Activated CD4-positive, alpha-beta T cell treated with anti-CD3 and anti-CD28 coated beads for 36 hours (primary cell): ENCODE measurements at places on chromosomes 2 and 18. TPM values are rescaled to one million over a fixed set of nuclear protein-coding genes. Genes with fewer than 3 reads are reported as not detected.
A peak's percentile ranks its signal among the peaks of the same experiment; 100 is the strongest.

GRCh38 chr2:25354116-25354515 is 12.4 kb upstream of the DNMT3A start:
- H3K4me1 ChIP-seq = peaks cover 14% of the 10 kb centered on the region
- DNase-seq = no peak
- H3K27me3 ChIP-seq = peaks cover 2% of the 10 kb centered on the region
- H3K27ac ChIP-seq = no peak overlapping the region

The BCL11A gene
- 0.57 TPM for total RNA-seq

DNA sequence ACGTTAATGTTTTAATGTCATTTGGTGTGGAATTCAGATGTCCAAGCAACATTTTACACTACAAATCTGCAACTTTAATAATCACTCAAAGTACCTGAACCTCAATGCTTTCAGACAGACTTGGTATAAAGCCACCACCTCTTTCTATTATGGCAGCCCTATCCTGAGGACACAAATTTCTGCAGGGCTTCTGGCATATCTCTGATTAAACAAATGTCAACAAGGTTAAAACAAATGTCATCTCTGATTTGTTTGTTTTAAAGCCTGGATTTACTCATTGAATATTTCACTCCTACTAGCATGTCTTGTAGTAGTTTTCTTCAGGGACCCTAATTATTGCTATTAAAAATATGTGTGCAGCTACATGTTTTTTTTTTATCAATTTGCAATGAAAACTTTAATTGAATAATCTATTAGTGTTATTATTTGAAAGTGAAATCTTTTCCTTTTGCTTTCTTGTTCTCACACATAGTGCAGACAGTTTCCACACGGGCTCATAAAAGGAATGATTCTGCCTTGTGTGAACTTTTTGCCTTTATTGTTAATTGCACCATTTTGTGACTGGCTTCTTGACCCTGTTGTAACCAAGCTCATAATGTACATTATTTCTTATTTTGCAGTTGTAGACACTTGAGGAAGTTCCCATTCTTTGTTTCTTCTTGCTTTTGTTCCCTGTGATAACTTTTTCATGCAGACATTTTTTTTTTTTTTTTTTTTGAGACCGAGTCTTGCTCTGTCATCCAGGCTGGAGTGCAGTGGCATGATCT is 30.1 kb downstream of the IL37 start:
- H3K36me3 ChIP-seq = no peaks in the 10 kb centered on the region
- no peaks in the 10 kb centered on the region for H3K27me3 ChIP-seq
- no peak overlapping the region for H3K27ac ChIP-seq
- no peak overlapping the region for H3K4me3 ChIP-seq
- DNase-seq = no peak
- no peaks in the 10 kb centered on the region for H3K4me1 ChIP-seq

DNA sequence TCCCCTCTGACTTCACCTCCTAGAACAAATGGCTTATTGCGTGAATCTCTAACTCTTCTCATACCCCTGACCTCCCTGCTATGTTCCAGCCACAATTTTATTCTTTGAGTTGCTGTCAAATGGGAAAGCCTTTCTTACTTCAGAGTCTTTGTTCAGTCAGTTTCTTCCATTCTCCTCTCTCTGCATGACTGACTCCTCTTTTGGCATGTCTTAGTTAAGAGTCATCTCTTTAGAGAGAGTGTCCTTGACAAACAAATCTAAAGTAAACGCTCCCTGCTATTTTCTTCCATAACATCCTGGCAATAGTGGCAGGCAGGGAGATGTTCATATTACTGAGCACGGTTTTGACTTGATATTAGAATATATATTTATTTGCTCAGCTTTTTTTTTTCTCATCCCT is 170.7 kb upstream of the ERBB4 start:
- no peaks in the 10 kb centered on the region for H3K27me3 ChIP-seq
- H3K4me3 ChIP-seq = no peak overlapping the region
- H3K27ac ChIP-seq = no peak overlapping the region
- no peaks in the 10 kb centered on the region for H3K36me3 ChIP-seq

The CLIP4 gene
- 19.5 TPM for total RNA-seq

- H3K27ac ChIP-seq = peak overlapping the region; percentile 62
- H3K4me1 ChIP-seq = peaks cover 24% of the 10 kb centered on the region
- peak; percentile 63 for DNase-seq
- H3K36me3 ChIP-seq = no peaks in the 10 kb centered on the region
Observed at GRCh38 chr2:157245846-157246764, 11.4 kb upstream of the GALNT5 start.

GRCh38 chr2:7773362-7774360 is 856.4 kb downstream of the RNF144A start:
- peaks cover 3% of the 10 kb centered on the region for H3K27me3 ChIP-seq
- DNase-seq = peak; percentile 66
- peak overlapping the region; percentile 64 for H3K27ac ChIP-seq
- peaks cover 28% of the 10 kb centered on the region for H3K4me1 ChIP-seq
- no peaks in the 10 kb centered on the region for H3K36me3 ChIP-seq
- peak overlapping the region; percentile 11 for H3K4me3 ChIP-seq

GRCh38 chr2:66438891-66439811 is 4.2 kb downstream of the MEIS1 start:
- no peak for DNase-seq
- peaks cover 25% of the 10 kb centered on the region for H3K4me1 ChIP-seq
- no peaks in the 10 kb centered on the region for H3K36me3 ChIP-seq
- H3K27me3 ChIP-seq = peaks cover 63% of the 10 kb centered on the region
- H3K4me3 ChIP-seq = no peak overlapping the region

DNA sequence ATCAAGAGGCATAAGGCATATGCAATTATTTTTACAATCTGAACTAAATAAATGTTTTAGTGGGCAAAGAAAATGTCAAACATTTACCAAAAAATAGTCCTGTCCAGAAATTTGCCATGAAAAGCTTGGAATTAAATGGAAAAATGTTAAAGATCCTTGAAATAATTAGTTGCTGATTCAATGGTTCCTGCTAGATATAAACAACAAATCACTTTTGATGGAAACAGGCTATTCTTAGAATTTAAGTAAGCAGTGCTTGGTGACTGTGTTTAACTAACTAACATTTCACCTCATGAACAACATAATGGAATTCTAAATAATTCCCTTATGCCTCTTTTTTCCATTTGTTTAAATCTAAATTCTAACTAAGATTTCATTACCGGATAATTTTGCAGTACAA is 3.9 kb downstream of the RND3 start:
- H3K4me3 ChIP-seq = no peak overlapping the region
- peaks cover 10% of the 10 kb centered on the region for H3K4me1 ChIP-seq
- DNase-seq = no peak
- H3K36me3 ChIP-seq = no peaks in the 10 kb centered on the region
- no peak overlapping the region for H3K27ac ChIP-seq

DNA sequence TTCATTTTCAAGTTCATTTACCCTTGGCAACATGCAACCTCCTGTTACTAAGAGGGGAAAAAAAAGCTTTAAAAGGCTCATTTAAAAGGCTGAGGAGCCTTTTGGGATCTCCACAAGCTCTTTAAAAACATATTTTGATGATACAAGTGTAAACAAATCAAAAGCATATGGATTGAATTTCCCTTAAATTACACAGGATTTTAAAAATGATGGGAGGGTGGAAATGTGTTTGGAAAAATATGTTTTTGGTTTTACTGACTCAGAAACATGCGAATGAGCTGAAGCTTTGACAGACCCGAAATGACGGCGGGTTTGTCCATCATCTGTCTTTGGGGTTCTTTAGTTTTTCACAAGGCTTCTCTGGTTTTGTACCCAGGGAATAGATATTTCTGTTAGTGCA is 180.6 kb upstream of the CCDC68 start:
- H3K36me3 ChIP-seq = no peaks in the 10 kb centered on the region
- H3K4me3 ChIP-seq = no peak overlapping the region
- no peaks in the 10 kb centered on the region for H3K27me3 ChIP-seq
- H3K4me1 ChIP-seq = no peaks in the 10 kb centered on the region
- no peak for DNase-seq

DNA sequence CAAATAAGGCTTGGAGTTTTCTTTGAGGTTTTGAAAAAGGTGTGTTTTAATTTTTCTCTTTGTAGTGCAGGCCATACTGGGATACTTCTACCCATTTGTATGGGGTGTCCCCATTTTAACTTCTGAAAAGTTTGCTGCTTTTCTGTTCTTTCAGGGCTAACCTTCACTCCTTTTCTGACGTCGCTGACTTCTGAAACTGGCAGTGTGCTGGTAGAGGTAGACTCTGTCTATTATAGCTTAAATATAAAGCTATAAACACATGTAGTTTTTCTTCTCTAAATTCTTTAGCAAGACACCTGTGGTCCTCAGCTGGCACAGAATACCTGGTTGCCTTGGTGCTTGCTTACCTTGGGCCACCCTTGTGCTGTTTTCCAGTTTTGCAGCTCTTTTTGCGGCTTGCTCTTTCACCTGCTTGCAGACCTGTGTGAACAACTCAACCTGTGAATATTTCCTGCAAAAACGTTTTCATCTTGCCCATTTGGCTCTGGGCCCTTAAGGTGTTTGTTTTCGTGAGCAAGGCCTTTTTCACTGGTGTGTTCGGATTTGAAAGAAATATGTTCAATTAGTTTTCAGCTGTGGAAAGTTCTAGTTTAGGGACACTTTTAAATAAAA is 42.2 kb downstream of the PHLPP1 start:
- no peaks in the 10 kb centered on the region for H3K4me1 ChIP-seq
- no peak overlapping the region for H3K27ac ChIP-seq
- H3K27me3 ChIP-seq = no peaks in the 10 kb centered on the region
- H3K4me3 ChIP-seq = no peak overlapping the region

- H3K36me3 ChIP-seq = no peaks in the 10 kb centered on the region
- peaks cover 3% of the 10 kb centered on the region for H3K27me3 ChIP-seq
- no peak overlapping the region for H3K4me3 ChIP-seq
- no peak for DNase-seq
- H3K4me1 ChIP-seq = peaks cover 25% of the 10 kb centered on the region
Observed at GRCh38 chr2:65353927-65354326, 78.5 kb downstream of the SPRED2 start.

DNA sequence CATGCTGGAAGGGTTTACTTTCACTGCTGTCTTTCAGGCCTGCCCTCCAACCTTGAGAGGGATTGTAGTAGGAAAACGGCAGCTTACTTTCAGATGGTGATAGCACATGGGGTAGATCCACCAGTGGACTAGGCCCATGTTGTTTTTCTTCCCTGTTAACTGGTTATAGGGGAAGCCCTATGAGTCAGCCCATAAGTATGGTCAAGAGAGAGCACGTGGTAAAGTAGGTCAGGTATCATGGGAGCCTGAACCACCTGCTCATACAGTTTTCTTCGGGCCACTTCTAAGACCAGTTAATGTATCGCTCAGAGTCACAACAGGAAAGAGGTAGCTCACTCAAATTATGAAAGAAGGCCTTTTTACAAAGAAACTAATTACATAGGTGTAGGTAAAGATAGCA is 33.0 kb downstream of the PDK1 start:
- peaks cover 75% of the 10 kb centered on the region for H3K36me3 ChIP-seq
- no peak for DNase-seq
- H3K4me3 ChIP-seq = no peak overlapping the region
- H3K4me1 ChIP-seq = peaks cover 41% of the 10 kb centered on the region

The TET3 gene
- 17.3 TPM for total RNA-seq

- H3K4me1 ChIP-seq = peaks cover 5% of the 10 kb centered on the region
- H3K36me3 ChIP-seq = no peaks in the 10 kb centered on the region
- peaks cover 1% of the 10 kb centered on the region for H3K27me3 ChIP-seq
- no peak overlapping the region for H3K27ac ChIP-seq
Observed at GRCh38 chr2:112679484-112679883, 33.7 kb downstream of the SLC20A1 start.

The MDH1B gene
- total RNA-seq = 0.83 TPM

The HOXD9 gene
- total RNA-seq = not detected

GRCh38 chr2:24616616-24617015 is 125.6 kb downstream of the NCOA1 start:
- peaks cover 24% of the 10 kb centered on the region for H3K4me1 ChIP-seq
- H3K27ac ChIP-seq = no peak overlapping the region
- DNase-seq = no peak

- no peaks in the 10 kb centered on the region for H3K36me3 ChIP-seq
- no peak overlapping the region for H3K27ac ChIP-seq
- no peak overlapping the region for H3K4me3 ChIP-seq
- H3K4me1 ChIP-seq = no peaks in the 10 kb centered on the region
Observed at GRCh38 chr18:25862881-25863600, 227.4 kb downstream of the SS18 start.
